Renal pelvis (tissue), 12 donors: ENCODE measurements at places on chromosomes 4 and X. TPM values are rescaled to one million over a fixed set of nuclear protein-coding genes. Genes with fewer than 3 reads are reported as not detected.

CENPVL1 gene
- 0.33 TPM for polyA plus RNA-seq

NUDT10 gene
- polyA plus RNA-seq = 7.6 TPM

INTU gene
- polyA plus RNA-seq = 20.8 TPM

DNA sequence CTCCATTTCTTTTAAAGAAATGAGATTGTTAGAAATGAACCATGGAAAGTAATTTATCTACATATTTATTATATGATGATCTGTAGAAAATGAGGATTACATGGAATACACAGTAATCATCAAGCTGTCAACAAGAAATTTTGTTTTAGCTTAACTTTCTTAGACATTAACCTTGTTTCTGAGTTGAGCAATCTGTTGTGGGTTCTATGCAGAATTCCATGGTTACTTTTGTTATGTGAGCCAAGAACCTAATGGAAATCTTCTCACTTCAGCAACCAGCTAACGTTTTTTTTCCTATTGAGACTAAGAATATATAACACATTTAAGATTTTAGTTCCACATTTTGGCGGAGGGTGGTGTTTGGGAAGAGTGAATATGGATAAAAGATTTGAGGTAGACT lies 136.1 kb upstream of the SLC4A4 start:
- no peak for DNase-seq

DNA sequence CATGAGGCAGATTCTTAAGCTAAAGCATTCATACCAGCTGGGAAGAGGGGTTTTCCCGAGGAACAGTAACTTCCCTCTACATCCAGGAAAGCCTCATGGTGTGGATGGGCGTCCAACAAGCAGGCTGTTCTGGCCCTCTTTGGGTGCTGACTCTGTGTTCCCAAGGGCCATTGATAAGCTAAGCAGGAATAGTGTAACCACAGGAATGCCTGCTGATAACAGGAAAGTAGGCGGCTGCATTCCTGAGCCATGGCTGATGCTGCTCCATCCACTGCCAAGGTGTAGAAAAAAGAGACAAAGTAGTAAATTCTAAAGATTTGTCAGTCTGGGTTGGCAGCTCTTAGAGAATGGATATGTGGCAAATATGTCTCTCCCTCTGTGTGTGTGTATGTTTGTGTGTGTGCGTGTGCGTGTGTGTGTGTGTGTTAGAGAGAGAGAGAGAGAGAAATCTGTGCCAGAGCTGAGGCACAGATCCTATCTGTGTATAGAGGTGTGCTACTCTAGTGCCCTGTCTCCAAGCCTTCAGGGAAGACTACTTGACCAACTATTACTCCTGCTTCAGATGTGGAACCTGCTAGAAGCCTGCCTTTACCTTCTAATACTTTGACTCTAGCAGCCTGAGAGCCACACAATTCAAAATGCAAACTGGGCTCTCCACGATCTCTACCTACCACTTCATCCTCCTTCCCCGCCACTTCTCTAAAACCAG lies 353.1 kb upstream of the NR3C2 start:
- DNase-seq = no peak

GRCh38 chrX:30183554-30183953 lies 31.8 kb upstream of the MAGEB2 start:
- no peak for DNase-seq
